ENCODE measurements at places on chromosomes 4 and X.

DNA sequence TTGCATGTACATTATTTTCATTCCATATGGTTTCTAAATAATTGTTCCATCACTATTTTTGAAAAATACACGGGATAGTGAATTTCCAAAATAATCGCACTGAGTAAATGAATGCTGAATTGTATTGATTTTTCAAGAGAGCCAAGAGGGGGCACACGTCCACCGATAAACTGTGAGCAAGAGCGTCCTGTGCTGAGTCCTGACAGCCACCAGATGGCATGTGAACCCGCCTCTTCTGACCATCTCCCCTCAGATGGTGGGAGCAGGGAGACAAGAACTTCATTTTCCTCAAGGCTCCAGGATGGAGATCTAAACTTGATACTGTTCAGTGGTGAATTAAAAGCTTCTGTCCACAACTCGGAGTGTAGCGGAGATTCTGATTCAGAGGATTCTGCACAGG is 30.6 kb upstream of the IL9R start:
- no peak for DNase-seq

DNA sequence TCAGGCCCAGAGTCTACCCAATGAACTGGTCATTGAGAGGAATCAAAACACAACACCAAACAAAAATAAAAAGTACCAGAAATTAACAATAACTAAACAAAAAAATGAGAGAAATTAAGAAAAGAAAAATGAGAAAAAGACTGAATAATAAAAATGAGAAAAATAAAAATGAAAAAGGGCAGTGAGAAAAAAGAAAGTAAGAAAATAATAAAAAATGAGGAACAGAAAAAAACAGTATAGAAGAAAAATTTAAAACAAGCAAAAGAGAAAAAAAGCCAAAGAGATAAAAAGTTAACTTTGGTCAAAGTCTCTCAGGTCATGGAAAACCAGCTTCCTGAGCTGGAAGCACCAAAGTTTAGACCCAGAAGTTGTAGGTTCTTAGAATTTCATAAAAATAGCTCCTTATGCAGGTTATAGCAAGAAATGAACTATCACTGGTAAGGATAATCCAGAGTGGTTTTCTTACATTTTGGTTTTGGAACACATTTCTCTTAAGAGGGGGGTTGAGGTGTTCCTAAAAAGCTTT is 51.0 kb upstream of the WDR17 start:
- DNase-seq, result no peak

DNA sequence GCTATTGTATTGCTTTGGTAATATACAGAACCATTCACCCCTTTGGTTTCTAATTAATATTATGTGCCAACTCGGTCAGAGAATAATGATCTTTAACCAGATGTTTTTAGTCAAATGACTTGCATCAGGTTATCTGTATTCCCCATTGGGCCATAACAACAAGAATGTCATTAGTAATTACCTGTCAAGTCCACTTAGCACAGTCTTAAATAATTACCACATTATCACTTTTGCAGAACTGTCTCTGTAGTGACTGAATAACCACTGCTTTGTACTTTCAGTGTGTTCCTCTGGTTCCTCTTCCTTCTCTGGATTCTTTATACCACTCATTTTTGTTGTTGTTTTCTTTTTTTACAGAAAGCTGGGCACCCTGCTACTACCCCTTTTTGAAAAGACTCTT is 257.7 kb upstream of the SPOCK3 start:
- no peak for DNase-seq

DNA sequence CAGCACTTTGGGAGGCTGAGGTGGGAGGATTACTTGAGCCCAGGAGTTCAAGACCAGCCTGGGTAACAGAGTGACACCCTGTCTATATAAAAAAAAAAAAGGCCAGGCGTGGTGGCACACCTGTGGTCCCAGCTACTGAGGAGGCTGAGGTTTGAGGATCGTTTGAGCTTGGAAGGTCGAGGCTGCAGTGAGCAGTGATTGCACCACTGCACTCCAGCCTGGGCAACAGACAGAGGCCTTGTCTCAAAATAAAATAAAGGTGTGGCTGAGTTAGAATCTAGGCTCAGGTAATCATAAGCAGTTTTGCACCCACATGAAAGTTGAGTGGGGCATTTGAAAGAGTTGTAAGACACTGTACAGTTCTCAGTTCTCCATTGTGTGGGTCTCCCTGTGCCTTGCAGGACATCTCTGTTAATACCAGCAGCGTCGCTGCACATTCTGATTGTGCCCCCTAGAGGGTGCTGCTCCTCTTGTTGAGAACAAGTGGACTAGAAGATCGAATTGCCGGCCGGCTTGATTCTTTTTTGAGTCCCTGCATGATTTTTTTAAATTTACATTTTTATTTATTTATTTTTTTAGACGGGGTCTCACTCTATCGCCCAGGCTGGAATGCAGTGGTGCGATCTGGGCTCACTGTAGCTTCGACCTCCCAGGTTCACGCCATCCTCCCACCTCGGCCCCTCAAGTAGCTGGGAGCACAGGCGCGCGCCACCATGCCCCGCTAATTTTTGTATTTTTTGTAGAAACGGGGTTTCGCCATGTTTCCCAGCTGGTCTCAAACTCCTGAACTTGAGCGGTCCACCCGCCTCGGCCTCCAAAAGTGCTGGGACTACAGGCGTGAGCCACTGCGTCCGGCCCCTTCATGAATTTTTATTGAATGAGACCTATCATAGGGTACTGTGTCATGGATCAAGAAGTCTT is 73.6 kb upstream of the RBMX start:
- DNase-seq, result no peak

GRCh38 chrX:122943918-122944317 is 240.2 kb upstream of the GRIA3 start:
- no peak for DNase-seq

DNA sequence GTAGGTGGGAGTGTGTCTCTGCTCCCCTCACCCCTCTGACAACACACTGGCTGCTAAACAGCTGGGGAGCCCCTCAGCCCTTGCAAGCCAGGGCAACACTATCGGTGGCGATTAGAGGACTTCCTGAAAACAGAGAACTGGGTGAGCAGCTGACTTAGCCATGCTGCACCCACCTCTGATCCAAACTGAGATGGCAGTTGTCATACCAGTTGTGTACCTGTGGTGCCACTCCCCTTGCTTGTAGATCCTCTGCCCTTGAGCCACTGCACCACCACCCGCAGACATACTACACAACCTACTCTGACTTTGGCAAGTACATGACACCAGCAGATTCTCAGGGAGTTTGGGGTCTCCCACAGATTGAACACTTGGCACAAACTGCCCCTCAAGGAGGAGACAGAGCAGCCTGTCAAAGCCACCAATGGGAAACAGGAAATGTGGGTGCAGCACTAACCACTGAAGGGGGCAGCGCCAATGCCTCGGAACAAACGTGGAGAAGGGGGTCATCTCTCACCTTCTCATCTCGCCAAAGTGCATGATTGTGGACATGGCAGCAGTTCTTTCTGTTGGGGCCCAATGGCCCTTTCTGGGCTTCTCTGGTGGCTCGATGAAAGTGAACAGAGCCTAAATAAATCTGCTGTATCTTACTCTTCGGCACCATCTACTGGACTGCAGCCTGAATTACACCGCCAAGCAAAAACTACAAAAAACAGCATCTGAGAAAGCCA is 119.8 kb downstream of the NEK1 start:
- no peak for DNase-seq

DNA sequence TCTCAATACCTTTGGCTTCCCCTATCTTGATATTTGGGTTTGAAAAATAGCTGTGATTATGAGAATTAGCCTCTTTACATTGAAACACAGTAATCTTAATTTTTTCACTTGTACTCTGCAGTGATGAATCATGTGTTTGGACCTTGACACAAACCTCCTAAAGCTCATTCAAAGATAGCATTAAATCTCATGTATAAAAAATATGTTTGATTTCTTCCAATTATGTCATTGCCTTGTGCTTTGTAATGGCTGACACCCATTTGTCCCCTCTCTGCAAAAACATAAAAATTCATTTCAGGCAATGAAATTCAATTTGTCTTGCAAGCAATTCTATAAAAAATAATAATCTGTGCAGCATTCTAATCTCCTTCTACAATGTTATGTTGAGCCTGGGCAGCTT is 422.4 kb upstream of the BOD1L1 start:
- no peak for DNase-seq

Data from right kidney (tissue), 9 donors.